ENCODE measurements at places on chromosomes 12 and 14.

GRCh38 chr12:107554941-107555340 lies 130.7 kb upstream of the PWP1 start:
- DNase-seq: no peak

GRCh38 chr14:71247106-71247505 lies 339.8 kb downstream of the PCNX1 start:
- DNase-seq: no peak

GRCh38 chr14:64035143-64035542 lies 182.3 kb downstream of the SYNE2 start:
- no peak for DNase-seq

DNA sequence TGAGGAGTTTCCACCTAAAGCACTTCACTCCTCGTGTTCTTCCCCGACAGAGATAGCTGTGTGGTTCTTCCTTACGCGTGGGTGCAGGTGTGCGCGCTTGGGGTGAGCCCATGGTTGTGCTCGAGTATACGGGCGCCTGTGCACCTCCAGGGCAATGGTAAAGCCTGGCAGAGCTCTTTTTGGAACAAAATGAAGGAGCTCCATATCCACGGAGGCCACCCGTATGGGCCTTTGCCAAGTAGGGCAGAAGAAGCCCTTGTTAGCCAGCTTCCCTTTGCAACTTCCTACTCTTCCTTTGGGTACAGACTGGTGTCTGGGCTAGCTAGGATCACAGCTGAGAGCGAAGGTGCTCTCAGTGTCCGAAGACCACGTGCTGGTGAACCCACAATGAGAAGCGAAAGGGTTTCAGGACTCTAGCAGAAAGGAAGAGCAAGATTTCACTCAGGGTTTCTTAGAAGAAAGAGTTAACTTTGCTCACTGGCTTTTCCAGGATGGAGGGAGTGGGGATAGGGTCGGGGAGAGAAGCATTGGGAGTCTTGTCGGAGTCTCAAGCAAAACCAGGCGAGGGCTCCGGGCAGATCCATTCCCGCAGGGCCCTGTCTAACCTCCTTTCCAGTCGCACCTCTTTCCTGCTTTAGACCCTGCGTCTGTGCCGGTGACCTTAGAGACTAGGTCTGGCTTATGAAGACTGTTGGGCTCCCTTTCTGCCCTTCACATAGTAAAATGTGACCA lies 960 bp upstream of the LRFN5 start:
- DNase-seq: no peak

DNA sequence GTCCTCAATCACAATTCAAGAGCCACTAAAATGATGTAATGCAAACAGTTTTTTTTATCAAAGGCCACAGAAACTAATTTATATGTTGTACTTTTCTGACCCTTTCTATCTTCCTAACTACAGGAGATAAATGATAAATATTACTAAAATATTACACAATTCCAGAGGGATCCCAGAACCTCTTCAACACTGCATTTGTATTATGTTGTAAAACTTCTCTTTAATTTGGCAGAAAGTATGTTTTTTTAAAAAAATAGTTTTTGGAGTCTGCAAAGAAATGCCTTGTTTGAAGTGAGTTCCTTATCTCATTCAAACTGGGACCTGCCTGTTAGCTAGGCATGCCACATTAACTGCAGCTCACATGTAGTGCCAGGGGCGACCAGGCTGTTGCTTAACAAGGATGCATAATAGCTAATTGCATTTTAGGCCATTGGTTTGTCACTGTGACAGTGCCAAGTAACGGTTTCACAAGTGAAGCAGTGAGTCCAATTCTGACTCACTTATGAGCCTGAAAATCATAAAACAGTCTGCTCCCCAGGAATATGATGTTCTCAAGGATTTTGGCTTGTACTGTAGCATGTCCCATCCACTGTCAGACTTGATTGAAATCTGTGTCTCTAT lies 266.9 kb downstream of the KTN1 start:
- DNase-seq: no peak

DNA sequence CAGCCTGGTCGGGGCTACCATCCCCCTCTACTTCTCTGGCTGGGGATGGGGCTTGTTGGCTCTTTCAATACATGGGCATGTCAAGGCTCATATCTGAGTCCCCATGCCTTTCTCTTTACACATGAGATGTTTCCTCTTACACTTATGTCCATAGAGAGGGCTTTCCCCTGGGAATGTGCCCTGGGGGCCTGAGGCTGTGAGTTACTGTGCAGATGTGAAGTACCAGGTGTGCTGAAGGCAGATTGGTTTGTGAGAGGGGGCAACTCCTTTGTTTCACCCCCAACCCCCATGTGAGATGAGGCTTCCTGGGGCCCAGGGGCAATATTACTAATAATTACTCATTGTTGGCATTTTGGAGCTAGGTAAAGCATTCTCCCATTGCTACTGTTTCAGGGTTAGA lies 32.8 kb downstream of the NRXN3 start:
- DNase-seq: no peak

GRCh38 chr14:60266021-60266937 lies 17.3 kb downstream of the PPM1A start:
- no peak for DNase-seq

GRCh38 chr14:85535991-85536832 lies 6.3 kb downstream of the FLRT2 start:
- no peak for DNase-seq

GRCh38 chr14:23284654-23285529 lies 1.0 kb downstream of the HOMEZ start:
- no peak for DNase-seq

GRCh38 chr14:51432302-51432948 lies 192.4 kb downstream of the TMX1 start:
- DNase-seq: no peak

DNA sequence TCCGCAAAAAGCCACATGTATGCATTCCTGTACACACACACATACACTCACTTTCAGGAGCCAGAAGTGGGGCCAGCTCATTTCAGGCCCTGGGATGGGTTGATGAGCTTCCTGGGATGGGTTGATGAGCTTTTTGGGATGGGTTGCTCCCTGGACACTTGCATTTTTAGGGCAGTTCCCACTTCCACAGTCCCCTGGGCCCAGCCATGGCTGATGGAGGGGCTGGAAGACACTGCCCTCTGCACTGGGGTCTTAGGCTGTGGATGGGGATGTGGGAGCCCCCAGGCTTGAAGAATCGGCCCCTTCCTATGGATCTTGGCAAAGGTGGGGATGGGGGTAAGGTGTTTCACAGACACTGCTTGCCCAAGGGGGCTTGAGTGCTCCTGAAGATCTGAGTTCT lies 12.7 kb downstream of the ACVRL1 start:
- DNase-seq: no peak

GRCh38 chr14:25933731-25934130 lies 664.1 kb downstream of the NOVA1 start:
- no peak for DNase-seq

DNA sequence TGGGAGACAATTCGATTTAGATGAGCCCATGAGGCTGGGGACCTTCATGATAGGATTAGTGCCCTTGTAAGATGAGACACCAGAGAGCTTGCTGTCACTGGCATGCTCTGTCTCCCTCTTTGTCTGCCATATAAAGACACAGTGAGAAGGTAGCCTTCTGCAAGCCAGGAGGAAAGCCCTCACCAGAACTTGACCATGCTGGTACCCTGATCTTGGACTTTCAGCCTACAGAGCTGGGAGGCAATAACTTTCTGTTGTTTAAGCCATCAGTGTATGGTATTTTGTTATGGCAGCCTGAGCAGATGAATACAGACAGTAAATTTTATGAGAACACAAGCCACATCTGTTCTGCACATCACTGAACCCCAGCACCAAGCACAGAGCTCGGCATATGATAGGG lies 38.1 kb upstream of the RASSF3 start:
- no peak for DNase-seq

All from T-helper 1 cell (primary cell).